ENCODE measurements at places on chromosomes 6 and 20.

GRCh38 chr6:74932232-74932888, 273.5 kb downstream of the COL12A1 start:
- DNase-seq: no peak

DNA sequence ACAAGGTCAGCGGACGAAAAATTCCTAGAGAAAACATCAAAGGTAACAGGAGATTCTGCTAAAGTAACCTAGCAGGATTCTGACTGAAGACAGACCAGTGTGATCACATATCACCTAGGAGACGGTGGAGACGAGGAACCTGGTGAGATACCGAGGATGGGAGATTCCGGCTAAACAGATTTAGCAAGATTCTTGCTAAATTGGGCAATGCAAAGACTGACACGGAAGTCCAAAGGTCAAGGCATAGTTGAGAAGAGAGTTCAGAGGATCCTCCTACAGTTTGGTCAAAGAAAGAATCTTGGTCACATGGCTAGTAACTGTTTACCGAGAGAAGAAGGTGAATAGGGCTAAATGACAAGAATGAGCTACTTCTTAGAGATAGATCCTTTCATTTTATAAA, 61.1 kb downstream of the TMEM170B start:
- no peak for DNase-seq

- DNase-seq: no peak
Observed at GRCh38 chr6:31689249-31690110, 8.6 kb upstream of the LY6G5C start.

- no peak for DNase-seq
Observed at GRCh38 chr20:43755390-43755789, 28.6 kb upstream of the GTSF1L start.

- no peak for DNase-seq
Observed at GRCh38 chr6:38651121-38651784, 11.5 kb upstream of the BTBD9 start.

DNA sequence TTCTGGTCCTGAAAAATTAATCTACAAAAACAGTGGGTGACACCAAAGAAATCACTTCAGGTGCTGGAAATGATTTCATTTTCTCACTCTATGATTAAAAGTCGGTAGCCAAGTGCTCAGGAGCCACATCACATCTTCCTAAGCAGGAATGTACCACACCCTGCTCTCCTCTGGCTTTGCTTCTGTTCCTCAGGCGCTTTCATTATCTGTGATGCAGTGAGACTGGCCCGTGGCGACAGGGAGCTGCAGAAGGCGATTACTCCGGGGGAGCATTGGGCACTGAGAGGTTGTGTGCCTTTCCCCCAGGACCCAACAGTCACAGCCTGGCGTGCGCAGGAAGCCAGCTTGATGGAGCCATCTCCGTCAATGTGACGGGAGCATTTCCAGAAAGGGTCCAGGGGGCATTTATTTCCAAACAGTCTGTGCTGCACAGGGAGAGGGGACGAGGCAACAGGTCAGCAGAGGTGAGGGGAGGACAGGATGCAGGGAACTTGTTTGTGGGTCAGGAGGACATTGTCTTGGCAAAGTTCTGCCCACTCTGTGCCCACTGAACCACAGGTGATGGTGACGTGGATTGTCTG, 5.6 kb upstream of the ZNF831 start:
- no peak for DNase-seq

- DNase-seq: no peak
Observed at GRCh38 chr20:63124782-63125580, 91.0 kb downstream of the YTHDF1 start.

DNA sequence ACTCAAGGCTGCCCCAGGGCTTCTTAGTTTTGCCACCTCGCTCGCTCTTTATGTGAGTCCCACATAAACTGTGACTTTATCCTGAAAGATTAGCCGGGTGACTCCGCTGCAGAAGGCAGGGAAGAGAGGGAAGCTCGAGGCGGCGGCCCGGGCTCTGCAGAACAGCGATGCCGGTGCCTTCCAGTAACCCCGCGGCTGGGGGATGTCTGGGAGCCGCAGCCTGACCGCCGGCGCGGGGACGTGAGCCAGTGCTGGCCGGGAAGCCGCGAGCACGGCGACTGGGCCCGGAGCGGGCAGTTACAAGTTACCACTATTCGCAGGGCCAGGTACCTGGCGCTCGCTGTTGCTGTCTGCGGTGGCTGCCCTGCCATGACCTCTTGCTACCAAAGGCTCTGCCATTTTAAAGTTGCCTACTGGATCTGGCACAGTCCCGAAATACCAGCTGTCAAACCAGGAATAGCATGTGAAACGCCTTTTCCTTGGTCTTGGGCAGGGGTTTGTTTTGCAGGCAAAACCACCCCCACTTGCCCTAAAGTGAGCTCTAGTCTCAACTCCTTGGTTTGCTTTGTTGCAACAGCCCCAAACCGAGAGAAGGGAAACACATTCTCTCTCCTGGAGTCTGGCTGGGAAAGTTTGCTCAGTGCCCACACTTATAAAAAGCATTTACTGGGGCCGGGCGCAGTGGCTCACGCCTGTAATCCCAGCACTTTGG, 124.0 kb upstream of the SLC2A12 start:
- no peak for DNase-seq

All from naive thymus-derived CD8-positive, alpha-beta T cell (primary cell).